ENCODE measurements at places on chromosomes 5 and 9.

GRCh38 chr5:150263801-150264621 is 25.6 kb downstream of the CAMK2A start:
- no peak for DNase-seq

- DNase-seq = no peak
Measured at GRCh38 chr5:153714798-153715197, 224.3 kb downstream of the GRIA1 start.

DNA sequence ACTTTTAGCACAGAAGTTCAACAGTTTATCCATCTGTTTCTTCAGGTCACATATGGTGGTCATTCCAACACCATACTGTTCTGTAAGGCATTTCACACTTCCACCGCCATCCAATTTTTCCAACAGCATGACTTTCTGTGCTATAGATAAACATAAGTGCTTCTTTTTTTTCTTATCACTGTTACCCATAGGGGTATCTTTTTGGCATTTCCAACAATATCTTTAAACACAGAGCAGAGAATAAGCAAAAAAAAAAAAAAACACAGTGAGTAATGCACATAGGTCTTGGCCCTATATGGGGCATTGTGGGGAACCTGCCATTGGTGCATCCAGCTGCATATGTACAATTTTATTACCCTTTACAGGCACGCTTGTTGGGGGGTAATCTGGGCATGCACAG is 12.2 kb upstream of the ZNF367 start:
- no peak for DNase-seq

GRCh38 chr9:95107976-95108375 is 209.5 kb downstream of the FANCC start:
- no peak for DNase-seq

DNA sequence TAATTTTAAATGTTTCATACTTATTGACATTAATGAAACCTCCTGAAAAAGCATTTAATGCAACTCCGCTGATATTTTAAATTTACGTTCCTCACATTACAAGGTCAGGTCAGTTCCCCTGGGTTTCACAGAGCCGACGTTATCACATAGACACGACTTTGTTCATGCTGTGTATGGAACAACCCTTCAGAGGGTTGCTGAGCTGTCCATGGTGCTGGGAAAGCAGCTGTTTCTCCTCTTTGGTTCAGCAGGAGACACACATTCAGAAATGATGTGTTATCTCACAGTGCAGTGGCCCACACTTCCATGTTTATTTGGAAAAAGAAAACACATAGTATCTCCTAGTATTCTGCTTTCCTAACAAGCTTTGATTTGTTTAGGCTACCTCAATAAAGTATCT is 53.5 kb downstream of the PPP2R2B start:
- no peak for DNase-seq

DNA sequence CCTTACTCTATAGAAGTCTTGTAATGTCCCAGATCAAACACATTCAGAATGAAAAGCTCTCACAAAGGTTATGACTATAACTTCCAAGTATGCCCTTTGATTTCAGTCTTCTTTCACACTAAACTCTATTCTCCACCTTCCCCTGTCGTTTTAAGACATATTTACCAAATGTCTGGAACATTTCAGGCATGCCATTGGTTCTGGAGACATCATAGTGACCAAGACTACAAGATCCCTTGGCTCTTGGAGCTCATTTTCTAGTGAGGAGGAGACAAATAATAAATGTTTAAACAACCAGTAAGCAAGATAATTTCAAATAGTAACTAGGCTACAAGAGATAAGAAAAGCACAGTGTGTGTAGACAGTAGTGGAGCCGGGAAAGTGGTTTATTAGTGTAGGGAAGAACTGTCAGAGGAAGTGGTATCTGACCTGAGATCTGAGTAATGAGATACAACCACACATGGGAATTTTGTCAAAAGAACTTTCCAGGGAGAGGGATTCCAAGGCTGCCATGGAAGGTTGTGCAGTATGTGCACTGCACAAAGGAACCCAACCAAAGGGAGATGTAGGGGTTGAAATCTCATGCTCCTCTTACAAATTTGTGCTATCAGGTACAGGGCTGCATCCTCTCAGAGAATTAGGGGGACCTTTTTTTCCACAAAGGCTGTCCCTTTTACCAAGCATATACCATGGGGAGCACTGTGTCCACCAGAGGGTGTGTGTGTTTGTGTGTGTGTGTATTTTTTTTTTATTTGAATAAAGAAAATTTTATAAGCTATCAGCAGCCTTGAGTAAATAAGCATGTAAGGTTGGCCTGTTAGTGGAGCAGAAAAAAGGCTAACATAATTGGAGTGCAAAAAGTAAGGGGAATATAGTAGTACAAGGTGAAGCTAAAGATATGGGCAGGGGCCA is 1279.1 kb upstream of the WWC1 start:
- DNase-seq = no peak

DNA sequence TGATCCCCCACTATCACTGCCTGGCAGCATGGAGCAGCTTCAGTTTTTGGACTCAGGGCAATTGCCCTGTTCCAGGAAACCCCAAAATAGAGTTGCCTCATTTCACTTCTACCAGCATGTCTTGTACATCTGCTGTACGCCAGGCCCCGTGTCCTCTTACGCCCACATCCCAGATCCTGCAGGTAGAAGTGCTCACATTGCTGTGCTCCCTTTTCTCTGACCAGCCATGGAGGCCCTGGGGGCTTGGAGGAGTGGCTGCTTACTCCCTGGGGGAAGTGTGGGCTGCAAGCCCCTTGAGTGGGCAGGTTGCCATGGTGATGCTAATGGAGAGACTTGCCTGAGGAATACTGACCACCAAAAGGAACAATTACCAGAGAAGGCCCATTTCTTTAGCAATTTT is 55.6 kb upstream of the KCNIP1 start:
- DNase-seq = no peak

GRCh38 chr5:161009194-161009593 is 157.2 kb upstream of the ATP10B start:
- DNase-seq = no peak

DNA sequence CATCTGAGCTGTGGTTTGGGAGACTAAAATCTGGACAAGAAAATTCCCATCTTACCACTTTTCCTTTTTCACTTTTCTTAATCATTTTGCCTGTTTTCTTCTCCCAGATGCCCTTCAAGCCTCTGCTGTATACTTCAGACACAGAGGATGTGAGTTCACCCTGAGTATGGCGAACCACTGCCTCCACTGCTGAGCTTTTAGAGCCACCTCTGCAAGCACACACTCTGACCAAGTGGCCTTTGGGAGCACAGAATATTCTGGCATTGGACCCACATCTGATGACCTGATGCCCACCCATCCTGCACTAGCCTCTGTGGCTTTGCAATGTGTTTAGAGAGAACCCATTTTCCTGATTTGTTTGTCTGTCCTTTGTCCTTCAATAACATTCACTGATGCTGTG is 32.5 kb downstream of the TERT start:
- DNase-seq = no peak

DNA sequence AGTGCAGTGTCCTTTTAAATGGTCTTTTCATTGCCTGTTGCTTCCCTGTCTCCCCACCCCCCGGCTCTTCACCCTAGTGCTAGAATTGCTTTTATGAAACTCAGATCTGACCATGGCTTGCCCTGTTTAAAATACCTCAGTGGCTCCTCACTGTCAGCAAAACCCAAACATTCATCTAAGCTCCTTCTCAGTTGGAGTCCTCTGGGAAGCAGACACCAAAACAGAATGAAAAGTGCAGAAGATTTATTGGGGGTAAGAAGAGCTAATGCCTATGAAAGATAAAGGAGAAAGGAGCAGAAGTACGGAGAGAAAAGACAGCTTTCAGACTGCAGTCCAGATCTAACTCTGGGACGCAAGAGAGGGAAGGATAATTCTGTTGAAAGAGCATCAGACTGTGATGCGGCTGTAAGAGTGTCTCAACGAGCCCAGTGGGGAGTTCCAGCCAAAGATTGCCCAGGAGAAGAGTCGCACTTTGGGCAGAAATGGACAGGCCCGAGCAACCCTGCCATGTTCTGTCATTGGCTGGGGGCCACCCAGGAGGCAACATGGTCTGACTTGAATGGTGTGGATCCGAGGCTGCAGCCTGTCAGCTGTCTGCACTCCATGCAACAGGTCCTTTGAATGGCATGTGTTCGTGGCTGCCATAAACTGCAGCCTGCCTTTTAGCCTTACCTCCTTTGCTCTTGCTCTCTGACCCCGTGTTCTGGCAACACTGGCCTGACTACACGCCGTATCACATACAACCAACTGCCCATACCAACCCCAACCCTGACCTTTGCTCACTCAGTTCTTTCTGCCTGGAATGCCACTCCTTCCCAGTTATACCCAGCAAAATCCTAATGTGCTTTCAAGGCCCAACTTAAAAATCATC is 55.9 kb downstream of the IRF1 start:
- no peak for DNase-seq
